ENCODE measurements at places on chromosomes 6 and 20.

DNA sequence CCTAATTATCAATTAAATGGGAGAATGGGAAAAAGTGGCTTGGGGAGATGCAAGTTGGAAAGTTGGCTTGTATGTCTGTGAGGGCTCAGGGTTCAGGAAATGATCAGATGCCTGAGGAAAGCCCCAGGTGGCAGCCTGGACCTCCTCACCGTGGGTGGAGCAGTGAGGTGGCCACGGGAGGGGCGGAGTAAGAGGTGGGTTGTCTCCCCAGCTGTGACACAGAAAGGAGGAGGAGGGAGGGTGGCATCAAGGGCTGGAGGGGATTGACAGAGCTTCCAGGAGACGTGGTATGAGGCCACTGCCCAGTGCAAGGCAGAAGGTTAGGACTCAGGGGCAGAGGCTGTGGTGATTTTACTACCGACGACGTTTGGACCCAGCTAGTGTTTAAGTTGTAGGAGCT lies 672.2 kb downstream of the PRKN start:
- no peak for DNase-seq

DNA sequence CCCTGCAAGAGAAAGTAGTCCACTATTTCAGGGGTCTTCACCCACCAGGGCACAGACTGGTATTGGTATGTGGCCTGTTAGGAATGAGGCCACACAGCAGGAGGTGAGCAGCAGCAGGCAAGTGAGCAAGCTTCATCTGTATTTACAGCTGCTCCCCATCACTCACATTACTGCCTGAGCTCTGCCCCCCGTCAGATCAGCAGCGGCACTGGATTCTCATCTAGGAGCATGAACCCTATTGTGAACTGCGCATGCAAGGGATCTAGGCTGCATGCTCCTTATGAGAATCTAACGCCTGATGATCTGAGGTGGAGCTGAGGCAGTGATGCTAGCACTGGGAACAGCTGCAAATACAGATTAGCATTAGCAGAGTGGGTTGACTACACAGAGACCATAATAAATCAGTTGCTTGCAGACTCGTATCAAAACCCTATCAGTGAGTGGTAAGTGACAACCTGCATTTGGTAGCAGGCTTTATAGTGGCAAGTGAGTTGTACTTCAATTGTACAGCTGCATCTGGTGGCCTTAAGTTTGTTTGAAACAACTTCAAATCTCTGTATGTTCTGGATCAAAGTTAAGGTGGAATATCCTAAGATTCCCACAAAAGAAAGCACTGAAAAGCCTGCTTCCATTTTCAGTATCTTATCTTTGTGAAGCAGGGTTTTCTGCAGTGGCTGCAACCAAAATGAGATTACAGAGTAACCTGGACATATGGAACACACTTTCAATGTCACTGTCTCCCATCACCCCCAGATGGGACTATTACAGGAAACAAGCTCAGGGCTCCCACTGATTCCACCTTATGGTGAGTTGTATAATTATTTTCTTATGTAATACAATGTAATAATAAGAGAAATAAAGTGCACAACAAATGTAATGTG lies 12.8 kb downstream of the C6orf141 start:
- DNase-seq = no peak

GRCh38 chr6:28506807-28507475 lies 8.7 kb downstream of the GPX6 start:
- DNase-seq = no peak

DNA sequence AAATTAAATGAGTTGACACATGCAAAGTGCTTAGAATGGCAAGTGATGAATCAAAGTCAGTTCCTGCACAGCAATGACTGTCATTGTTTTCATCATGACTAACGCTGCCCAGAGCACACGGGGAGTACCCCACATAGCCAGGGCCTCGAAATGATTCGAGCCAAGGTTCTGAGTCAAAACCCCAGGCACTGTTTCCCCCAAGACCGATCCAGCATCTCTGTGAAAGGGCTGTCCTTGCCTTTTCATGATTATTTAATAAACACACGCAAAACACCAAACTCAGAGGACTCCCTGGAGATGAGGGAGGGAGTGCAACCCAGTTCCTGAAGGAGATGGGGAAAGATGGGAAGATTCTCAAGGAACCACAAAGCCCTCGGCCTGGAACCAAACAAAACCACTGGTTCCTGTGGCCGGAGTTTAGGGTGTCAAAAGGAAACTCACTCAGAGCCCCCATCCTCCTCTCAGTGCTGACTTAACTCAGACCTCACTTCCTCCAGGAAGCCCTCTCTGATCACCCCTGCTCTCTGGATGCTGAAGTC lies 3.8 kb downstream of the PREX1 start:
- peak; percentile 88 for DNase-seq

DNA sequence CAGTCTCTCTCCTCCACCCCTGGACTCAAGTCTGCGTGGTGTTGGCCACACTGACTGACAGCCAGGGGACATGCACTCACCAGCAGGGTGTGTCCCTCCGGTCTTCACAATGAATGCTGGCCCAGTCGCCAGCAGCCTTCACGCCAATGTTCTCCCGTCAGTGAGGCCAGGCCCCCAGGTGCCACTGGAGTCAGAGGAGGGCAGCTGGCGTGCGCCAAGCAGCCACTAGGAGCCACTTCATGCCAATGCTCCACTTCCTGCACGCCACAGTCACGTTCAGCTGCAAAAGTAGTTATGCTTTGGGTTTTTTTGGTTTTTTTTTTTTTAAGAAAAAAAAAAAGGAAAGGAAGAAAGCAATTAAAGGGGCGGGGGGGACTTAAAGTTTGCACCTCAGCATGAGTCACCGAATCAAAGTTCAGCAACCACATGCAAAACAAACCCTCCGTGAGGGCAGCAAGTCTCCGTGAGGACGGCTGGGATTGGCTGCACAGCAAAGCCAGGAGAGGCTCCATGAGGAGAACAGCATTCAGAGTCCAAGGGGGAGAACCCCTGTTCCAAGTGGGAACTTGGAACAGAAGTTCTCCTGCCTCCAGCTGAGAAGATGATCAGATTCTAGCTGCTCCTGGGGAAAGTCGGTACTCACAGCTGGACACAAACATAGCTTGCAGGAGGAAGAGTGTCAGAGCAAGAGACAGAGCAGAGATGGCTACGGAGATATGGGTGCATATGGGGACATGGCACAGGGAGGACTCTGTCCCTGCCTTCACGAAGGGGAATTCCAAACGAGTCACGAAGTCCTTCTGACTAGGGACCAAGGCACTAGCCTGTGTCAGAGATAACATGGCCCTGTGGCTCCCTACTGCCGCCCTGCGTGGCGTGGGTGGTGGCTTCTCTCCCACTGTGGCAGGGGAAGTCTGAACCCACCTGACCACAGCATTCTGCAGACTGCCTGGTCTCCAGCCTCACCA lies at the start of gene ZC3H12D:
ZC3H12D (minus strand) TSS at position 282 of the 968 bp plus-strand sequence. CDS start 10,471 bp downstream, outside the sequence.
- DNase-seq = no peak

GRCh38 chr20:8796088-8796660 lies 272.7 kb upstream of the PLCB4 start:
- DNase-seq = no peak

DNA sequence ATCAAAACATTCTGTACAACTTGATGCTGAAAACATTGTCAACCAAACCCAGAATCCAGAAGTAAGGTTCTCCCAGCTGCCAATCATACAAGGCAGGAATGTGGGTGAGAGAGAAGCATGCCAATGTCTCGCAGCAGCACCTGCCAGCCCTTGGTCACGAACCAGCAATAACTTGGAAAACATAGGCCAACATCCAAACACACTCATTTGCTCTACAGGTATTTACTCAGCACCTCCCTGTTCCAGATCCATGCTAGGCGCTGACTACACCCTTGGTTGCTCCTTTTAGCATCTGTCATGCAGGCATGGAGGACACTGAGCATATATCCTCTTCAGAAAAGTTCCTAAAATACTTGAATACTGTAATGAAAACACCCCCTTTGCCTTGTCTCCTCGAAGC lies 63.6 kb downstream of the FAXC start:
- no peak for DNase-seq

- no peak for DNase-seq
These were observed 32.6 kb upstream of the RNF182 start for GRCh38 chr6:13892017-13892645.

DNA sequence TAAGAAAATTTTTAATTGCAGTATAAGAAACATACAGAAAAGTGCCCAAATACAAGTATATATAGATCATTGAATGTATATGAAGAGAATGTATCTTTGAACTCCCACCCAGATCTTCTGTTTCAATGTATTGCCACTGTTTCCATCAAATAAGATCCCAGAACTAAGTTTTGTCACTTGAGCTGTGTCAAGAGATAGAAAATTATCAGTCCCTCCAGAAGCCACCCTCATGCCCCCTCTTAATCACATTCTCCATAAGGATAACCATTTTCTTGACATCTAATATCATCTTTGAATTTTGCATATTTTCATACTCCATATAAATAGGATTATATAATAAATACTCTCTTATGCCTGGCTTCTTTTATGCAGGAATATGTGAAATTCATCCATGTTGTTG lies 20.3 kb downstream of the GPX5 start:
- no peak for DNase-seq

- no peak for DNase-seq
These were observed at the start of gene FOXQ1 for GRCh38 chr6:1311400-1312202. FOXQ1 (plus strand) TSS chr6:1312098; CDS start chr6:1312705, 607 bp downstream.

GRCh38 chr20:14866841-14867514 lies 529.6 kb upstream of the FLRT3 start:
- no peak for DNase-seq

- no peak for DNase-seq
These were observed 25.8 kb downstream of the CDKAL1 start for GRCh38 chr6:20559924-20560551.

- no peak for DNase-seq
These were observed 400 bp upstream of the SMAP1 start for GRCh38 chr6:70667256-70667710.

DNA sequence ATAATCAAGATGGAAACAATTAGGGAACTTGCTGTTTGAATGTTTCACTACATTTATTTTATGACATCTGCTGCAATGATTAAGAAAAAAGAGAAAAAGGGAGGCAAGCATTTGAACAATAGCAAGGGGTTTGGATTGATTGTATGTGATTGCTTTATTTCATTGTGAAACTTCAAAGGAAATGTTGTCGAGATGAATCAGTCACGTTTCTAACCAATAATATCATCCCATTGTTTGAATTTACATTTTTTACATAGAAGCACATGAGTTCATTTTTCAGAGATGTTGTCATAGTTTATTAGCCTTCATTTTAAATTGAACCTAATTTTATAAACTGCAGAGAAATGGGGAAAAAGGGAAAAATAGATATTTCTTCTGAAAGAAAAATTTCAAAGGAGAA lies 572.0 kb downstream of the KIF16B start:
- DNase-seq = no peak

- DNase-seq = no peak
These were observed 103.6 kb downstream of the PDE7B start for GRCh38 chr6:135955099-135955498.

DNA sequence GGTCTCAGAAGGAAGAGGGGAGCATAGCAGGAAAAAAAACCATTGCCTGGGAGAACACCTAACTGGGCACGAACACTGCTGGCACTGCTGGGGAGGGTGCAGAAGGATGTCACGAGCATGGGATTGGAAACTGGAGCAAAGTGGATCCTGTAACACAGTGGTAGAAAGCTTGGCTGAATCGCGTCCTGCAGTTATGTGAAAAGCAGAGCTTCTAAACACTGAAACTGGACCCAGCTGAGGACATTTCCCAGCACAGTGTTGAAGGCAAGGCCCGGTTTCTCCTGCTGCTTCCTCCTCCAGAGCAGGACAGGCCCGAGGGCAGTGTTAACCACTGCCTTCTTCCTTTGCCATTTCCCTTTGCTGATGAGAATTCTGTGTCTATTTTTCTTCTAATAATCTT lies 6.7 kb downstream of the APMAP start:
- no peak for DNase-seq

DNA sequence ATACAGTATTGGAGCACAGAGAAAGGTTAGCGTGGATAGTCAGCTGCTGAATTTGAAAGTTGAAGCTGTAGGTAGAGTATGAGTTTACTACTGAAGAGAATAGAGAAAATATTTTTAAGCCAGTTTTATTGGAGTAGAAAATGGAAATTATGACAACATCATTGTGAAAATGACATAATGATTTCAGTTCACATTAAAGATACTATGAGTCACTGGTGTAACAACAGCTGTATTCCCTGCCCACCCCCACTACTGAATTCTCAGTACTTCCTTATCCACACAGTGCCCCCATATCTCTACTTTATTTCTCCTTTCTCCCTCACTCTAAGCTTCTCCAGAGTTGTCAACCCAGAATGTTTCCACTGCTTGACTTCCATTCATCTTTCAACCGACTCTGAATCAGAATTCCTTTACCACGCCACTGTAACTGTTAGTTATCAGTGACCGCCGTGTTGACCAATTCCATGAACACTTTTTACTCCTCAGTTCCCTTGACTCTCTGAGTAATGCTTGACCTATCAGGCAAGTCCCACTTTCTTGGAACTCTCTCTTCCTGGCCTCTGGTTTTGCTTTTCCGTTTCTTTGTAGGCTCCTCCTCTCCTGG lies 139.6 kb downstream of the AIG1 start:
- no peak for DNase-seq

DNA sequence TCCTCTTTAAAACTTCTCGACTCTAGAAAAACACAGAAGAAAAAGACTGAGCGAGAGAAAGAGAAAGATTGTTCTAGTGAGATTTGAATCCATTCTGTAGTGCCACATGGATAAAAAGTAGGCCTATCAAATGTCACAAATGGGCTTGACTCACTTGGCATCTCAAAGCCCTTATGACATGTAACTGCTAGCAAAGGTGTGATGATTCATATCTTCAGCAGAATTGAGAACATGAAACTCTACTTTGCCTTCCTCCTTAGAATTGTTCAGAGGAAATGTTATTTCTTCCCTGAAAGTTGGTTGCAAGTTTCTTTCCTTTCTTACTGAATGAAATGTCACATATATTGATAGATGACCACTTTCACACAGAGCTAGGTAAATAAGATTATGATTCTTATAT lies 40.4 kb upstream of the DUSP22 start:
- no peak for DNase-seq

DNA sequence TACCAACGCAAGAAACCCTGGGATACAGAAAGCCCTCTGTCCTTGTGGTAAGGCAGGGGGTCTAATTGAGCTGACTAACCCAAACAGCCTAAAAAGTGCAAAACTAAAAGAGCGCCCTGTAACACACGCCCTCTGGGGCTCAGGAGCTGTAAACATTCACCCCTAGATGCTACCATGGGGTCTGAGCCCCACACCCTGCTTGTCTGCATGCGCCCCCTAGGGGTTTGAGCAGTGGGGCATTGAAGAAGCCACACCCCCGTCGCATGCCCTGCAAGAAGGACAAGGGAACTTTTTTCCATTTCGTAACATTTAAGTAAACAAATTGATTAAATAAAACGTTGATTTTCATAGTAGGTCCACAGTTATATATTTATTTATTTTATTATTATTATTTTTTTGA lies 616.9 kb upstream of the MAN1A1 start:
- DNase-seq = no peak

Data from HTR-8/SVneo (cell line).